ENCODE measurements at places on chromosomes 7 and 10.

- no peak for DNase-seq
Observed at GRCh38 chr7:17315974-17316373, 17.5 kb downstream of the AHR start.

GRCh38 chr10:31460242-31460641 is 141.2 kb downstream of the ZEB1 start:
- DNase-seq, result no peak

- no peak for DNase-seq
Observed at GRCh38 chr10:95815133-95815532, 59.2 kb downstream of the ENTPD1 start.

DNA sequence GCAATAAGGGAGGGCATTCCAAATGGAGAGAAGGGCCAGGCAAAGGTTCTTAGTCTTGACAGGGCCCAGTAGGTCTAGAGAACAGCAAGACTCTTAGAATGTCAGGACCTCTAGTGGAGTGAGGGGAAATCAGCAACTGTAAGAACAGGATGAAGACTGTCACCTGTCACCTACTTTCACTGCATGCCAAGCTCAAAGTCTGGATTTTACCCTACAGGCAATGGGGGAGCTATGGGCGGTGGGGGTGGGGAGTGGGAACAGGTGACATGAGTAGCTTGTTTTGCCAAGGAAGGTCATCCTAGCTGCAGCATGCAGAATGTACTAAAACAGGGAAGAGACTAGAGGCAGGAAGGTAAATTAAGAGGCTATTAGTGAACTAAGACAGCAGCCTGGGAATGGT is 18.3 kb downstream of the GOT1 start:
- no peak for DNase-seq

GRCh38 chr10:66321723-66322665 is 603.8 kb upstream of the LRRTM3 start:
- DNase-seq, result no peak

GRCh38 chr7:106568680-106569499 is 92.1 kb downstream of the CCDC71L start:
- no peak for DNase-seq

DNA sequence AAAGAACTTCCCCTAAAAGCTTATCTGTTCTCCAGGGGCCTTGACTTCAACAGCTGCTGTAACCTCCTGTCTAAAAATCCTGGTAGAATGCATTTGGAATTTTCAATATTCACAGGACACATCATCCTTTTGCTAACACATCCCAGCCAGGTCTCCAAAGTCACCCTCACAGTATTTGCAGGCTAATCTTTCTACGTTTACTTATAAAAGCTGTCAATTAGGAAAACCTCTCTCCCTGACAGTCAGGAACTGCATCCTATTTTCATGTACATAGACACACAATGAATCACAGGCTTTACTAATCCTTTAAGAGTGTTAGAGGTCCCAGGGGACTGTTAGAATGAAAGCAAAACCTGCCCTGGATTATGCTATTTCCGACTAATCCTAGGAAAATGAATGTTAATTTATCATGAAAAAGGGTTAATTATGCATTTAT is 102.2 kb downstream of the GFRA1 start:
- DNase-seq, result no peak

GRCh38 chr10:15796762-15797161 is 63.5 kb downstream of the MINDY3 start:
- no peak for DNase-seq

- DNase-seq, result peak; percentile 27
Observed at GRCh38 chr10:121696854-121697253, 98.6 kb upstream of the FGFR2 start.

DNA sequence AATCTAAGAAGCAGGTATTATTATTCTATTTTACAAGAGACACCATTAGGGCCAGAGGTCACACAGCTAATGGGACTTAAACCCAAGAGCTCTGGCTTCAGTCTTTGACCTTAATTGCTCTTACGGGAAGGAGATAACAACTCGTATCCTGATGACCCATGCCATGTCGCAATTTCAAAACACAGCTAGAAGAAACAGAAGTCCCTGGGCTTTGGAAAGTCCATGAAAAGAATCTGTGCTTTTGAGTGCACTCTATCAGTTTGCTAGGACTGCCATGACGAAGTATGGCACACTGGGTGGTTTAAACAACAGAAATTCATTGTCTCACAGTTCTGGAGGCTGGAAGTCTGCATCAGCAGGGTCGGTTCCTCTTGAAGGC is 247.8 kb upstream of the AOAH start:
- DNase-seq, result no peak

- DNase-seq, result no peak
Observed at GRCh38 chr10:109881769-109882057, 41.6 kb downstream of the XPNPEP1 start.

GRCh38 chr7:90579181-90579688 is 16.9 kb upstream of the CDK14 start:
- DNase-seq, result no peak

DNA sequence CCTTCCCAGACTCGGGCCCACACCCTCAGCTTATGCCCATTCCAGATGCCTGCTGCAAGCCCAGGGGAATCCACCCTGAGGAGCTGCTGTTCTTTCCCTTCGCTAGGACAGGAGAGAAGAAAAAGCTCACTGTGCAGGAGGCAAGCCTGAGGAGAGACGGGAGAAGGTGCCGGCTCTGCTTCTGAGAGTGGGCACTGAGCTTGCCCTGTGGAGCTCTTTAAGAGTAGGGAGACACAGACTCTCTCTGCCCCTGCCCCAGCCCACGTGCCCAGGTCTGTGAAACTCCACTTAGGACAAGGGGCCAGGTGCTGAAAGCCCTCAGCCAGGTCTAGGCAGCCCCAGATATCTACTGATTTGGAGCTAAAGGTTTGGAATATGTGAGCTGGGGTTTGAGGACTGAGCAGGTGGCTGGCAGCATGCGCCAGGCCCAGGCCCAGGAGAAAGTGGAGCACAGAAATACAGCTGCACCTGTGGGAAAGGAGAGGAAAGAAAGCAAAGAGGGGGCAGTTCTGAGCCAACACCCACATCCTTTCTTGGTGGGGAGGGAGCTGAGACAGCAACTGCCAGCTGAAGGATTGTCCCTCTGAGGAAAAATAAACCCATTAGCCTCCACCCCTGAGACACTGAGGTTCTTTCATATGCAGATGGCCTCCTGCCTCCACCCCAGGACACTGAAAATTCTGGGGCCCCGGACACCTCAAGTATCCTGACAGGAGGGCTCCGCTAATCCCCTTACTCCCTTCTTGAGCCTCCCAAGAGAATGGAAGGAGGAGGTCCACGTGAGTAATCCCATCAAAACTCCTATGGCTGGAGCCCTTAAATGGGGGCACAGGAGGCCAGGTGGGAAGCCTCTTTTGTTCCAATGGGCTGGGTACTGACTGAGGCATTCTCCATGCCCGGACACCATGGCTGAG is 7.3 kb downstream of the POLL start:
- DNase-seq, result no peak

DNA sequence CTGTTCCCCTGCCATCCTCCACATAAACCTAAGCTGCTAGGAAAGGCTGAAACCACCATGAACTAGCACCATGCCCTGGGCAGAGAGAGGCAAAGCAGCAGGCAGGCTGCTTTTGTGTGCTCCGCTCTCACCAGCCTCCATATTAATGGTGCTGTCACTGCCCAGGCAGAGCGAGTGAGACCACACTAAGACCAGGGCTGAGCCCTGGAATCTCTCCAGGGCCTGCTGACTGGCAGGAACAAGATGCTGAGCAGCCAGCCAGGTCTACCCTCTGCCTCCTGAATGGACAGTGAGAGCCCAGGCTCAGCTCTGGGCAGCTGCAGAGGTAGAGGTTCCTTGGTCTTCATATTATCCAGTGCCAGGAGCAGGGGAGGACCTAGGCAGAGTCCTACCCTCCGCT is 1.6 kb upstream of the CRHR2 start:
- no peak for DNase-seq

- no peak for DNase-seq
Observed at GRCh38 chr7:135905355-135905754, 71.8 kb downstream of the MTPN start.

DNA sequence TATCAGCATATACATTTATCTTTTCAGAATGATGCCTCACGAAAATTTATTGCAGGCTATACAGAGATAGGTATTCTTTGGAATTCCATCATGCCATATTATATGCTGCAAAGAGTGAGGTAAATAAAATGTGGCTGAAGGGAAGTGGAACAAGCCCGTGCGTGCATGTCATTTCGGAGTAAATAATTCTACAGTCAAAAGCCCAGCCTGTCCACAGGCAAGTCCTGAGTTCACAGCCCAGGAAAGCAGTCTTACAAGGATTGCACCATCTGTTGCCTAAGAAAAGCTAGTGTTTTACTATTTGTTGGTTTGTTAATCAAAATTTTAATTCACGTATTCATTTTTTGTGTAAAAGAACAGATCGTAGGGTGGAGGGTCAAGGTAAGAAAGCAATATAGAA is 292.4 kb upstream of the AKR1E2 start:
- DNase-seq, result no peak

DNA sequence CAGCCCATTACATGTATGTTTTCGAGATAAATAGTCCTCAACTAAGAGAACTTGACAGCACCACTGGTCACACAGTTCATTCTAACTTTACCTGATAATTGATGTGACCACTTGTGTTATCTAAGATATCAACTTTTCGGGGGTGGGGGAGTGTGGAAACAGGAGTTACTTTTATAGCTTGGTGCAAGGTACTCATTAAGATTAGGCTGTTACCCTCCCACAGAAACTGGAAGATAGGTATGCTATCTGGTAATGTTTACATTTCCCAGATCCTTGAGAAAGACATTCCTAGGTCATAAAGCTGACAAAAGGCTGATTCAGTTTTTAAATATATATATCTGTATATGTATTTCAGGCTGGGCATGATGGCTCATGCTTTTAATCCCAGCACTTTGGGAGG is 11.1 kb downstream of the ERVW-1 start:
- no peak for DNase-seq

DNA sequence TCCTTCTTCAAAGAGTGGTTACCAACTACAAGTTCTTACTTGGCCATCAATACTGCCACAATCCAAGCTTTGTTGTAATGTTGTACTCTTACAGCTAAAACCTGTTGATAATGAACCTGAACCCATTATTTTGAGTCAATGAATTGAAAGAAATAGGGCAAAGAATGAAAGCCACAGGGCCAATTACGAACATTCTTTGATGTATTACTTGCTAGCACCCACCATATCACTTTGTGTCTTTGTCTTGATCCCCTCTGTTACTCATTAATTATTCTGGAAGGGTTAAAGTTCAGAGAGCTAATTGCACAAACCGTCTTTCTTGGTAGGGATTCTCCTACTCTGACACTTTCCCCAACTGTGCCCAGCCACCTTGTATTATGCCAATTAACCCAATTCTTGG is 53.2 kb upstream of the TFEC start:
- no peak for DNase-seq

GRCh38 chr10:5281356-5281755 is 83.4 kb upstream of the UCN3 start:
- DNase-seq, result no peak

All from stimulated activated CD4-positive, alpha-beta T cell treated with anti-CD3 and anti-CD28 coated beads, Interleukin-15, amount 100 ng/mL, for 48 hours (primary cell).